Spinal cord (tissue), 10 donors: ENCODE measurements at places on chromosomes 7 and 10.

DNA sequence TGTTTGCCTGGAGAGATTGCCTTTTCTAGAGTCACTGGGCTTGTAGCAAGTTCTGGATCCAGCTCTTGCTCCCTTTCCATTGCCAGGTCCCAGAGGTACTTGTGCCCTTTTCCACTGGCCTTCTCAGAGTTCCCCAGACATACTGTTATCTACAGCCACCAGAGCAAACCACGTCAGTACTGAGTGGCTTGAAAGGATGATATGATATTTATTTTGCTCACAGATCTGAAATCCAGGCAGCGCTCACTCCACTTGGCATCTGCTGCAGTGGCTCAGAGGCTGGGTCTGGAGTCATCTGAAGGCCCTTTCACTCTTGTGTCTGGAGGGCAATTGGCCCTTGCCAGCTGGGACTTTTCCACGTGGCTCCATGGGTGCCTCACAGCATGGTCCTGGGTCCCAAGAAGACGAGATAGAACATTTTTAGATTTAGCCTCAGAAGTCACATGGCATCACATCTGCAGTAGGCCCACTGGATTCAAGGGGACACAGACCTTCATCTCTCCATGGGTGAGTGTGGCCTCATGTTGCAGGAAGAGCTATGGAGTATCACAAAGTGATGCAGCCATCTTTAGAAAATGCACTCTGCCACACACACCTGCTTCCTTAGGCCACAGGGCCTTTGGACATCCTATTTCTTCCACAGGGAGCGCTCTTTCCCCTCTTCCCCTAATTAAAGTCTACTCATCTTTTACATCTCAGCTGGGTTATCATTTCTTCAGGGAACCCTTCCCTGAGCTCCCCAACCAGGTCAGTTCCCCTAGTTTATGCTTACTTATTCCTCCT is 22.9 kb upstream of the TCF7L2 start:
- H3K4me1 ChIP-seq: no peaks in the 10 kb centered on the region
- no peaks in the 10 kb centered on the region for H3K36me3 ChIP-seq
- DNase-seq: no peak
- no peak overlapping the region for H3K4me3 ChIP-seq
- no peaks in the 10 kb centered on the region for H3K27me3 ChIP-seq
- no peak overlapping the region for H3K27ac ChIP-seq

GRCh38 chr10:130428936-130429335 is 292.7 kb downstream of the GLRX3 start:
- no peak overlapping the region for H3K4me3 ChIP-seq
- no peaks in the 10 kb centered on the region for H3K27me3 ChIP-seq
- DNase-seq: no peak
- H3K27ac ChIP-seq: no peak overlapping the region

GRCh38 chr10:80609331-80609730 is 71.6 kb downstream of the SH2D4B start:
- H3K27me3 ChIP-seq: no peaks in the 10 kb centered on the region
- no peak for DNase-seq
- H3K4me1 ChIP-seq: no peaks in the 10 kb centered on the region

GRCh38 chr10:86225103-86225782 is 141.4 kb downstream of the GRID1 start:
- no peaks in the 10 kb centered on the region for H3K36me3 ChIP-seq
- H3K4me3 ChIP-seq: no peak overlapping the region
- no peak overlapping the region for H3K27ac ChIP-seq
- no peaks in the 10 kb centered on the region for H3K27me3 ChIP-seq

DNA sequence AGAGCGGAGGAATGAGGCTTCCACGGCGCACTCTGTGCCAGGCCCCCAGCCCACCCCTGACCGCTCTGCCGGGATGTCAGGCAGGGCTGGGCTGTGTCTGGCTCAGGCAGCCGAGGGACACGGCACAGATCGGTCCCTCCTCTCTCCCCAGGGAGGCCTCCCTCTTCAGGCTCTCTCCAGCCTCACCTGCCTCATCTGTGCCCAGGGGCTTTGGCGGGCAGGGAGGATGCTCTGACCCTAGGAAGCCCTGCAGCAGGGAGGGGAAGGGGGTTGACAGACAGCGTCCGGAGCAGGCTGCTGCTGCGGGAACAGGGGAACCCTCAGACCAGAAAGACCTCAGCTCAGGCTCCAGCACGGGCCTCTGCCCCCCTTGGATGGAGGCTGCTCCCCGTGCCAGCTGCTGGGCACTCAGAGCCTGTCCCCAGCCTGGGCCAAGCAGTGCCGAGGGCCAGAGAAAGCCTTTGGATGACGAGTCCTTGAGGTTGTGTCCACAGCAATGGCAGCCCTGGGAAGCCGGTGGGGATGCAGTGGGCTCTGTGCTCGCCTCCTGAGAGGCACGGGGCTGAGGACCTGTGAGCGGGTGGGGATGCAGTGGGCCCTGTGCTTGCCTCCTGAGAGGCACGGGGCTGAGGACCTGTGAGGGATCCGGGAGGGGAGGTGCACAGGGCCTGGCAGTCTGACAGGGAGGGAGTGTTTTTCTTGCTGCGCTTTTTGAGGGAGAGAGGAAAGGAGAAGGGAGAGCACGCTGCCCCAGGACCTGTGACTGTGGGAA is 66.9 kb downstream of the FOXL3 start:
- DNase-seq: no peak
- no peak overlapping the region for H3K27ac ChIP-seq
- H3K4me3 ChIP-seq: no peak overlapping the region
- peaks cover 40% of the 10 kb centered on the region for H3K4me1 ChIP-seq
- peaks cover 30% of the 10 kb centered on the region for H3K27me3 ChIP-seq

DNA sequence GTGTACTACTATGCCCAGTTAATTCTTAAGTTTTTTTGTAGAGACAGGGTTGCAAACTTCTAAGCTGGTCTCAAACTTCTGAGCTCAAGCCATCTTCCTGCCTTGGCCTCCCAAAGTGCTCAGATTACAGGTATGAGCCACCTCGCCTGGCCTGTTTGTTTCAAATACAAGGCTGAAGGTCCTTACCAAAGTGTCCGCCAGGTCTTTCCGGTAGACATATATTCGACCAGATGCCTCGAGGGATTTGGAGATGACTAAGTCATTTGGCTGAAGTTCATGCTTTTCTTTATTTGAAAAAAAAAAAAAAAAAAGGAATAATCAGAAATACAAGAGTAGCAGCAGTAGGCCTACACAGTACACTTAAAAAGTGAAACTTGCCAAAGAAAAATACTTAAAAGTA is 204.5 kb upstream of the CDCA7L start:
- no peak overlapping the region for H3K27ac ChIP-seq
- no peak overlapping the region for H3K4me3 ChIP-seq
- H3K36me3 ChIP-seq: no peaks in the 10 kb centered on the region

- H3K27ac ChIP-seq: peak overlapping the region; percentile 87
- H3K36me3 ChIP-seq: no peaks in the 10 kb centered on the region
- H3K4me3 ChIP-seq: peak overlapping the region; percentile 76
- H3K4me1 ChIP-seq: no peaks in the 10 kb centered on the region
- H3K27me3 ChIP-seq: no peaks in the 10 kb centered on the region
Measured at GRCh38 chr7:111091593-111092358, 849 bp downstream of the LRRN3 start.

DNA sequence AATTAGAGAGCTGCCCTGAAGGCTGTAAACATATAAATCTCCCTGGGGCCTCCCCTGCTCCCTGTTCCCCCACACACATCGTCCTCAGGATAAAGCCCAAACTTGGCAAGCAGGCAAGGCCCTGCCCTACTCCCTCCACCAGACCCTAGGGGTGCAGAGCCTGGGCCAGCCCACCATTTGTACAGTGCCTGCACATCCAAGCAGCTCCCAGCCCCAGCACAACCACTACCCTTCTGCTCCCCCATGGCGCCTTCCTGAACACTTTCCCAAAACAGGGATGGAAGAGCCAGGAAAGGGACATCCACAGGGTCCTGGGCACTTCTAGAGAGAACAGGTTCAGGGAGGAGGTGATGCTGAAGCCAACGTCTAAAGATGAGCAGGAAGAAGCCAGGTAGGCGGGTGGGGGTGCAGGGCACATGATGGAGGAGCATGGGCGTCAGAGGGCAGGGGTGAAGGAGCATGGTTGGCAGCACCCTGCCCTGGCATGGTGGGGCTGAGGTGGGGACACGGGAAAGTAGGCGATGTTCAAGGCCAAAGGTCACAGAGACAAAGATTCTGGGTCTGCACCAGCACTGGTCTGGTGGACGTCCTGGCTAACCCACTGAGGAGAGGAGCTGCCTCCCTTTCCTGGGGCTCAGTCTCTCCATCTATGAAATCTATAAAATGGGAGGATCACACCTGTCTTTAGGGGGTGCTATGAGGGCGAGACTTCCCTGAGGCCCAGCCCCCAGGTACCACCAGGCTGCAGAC is 140.6 kb downstream of the ARHGAP22 start:
- H3K36me3 ChIP-seq: peaks cover 7% of the 10 kb centered on the region
- peaks cover 47% of the 10 kb centered on the region for H3K4me1 ChIP-seq
- DNase-seq: no peak
- H3K27me3 ChIP-seq: peaks cover 8% of the 10 kb centered on the region
- no peak overlapping the region for H3K27ac ChIP-seq
- no peak overlapping the region for H3K4me3 ChIP-seq

DNA sequence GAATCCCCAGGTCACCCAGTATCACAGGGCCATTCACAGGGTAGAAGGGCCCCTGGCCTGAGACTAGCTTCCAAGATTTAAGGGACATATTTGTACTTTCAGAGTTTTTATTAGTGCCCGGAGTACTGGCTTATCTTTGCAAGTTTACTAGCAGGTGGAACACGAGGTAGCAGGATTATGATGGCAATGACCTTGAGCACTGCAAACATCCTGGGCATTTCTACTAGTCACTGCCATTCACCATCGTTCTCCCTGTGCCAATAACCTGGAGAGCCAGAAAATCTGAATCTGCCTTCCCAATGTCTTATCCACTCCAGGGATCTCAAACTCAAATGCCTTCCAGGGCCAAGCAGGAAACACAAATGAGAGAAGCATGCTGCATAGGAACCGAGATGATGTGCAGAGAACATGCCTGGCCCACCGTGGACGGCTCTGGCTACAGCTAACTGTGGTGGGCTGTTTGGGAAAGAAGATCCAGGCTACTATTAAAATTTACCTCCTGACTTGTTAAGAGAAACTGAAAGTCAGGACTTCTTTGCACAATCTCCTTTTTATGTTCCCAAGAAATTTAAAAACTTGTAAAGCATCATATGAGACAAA is 16.7 kb downstream of the FAM53B start:
- H3K27ac ChIP-seq: peak overlapping the region; percentile 79
- H3K27me3 ChIP-seq: no peaks in the 10 kb centered on the region
- no peak overlapping the region for H3K4me3 ChIP-seq
- H3K4me1 ChIP-seq: peaks cover 64% of the 10 kb centered on the region
- peaks cover 16% of the 10 kb centered on the region for H3K36me3 ChIP-seq

DNA sequence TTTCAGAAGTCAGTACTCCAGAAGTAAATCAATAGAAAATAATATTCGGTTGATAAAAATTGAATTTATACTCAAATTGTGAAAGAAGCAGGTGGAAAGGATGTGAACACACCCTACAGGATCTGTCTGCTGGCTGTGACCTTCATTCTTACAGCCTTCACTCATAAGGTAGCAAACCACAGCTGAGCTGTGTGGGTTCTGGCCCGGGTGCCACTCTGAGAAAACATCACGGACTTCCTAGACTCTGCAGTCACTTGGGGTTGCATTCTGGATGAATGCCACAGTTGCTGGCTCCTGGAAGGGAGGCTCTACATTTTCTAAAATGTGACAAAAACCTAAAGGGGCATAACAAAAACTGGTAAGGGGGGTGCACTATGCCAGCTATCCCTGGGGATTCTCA is 36.0 kb upstream of the ABLIM1 start:
- no peaks in the 10 kb centered on the region for H3K27me3 ChIP-seq
- H3K27ac ChIP-seq: no peak overlapping the region
- H3K4me3 ChIP-seq: no peak overlapping the region
- H3K4me1 ChIP-seq: peaks cover 14% of the 10 kb centered on the region
- no peak for DNase-seq
- H3K36me3 ChIP-seq: no peaks in the 10 kb centered on the region

DNA sequence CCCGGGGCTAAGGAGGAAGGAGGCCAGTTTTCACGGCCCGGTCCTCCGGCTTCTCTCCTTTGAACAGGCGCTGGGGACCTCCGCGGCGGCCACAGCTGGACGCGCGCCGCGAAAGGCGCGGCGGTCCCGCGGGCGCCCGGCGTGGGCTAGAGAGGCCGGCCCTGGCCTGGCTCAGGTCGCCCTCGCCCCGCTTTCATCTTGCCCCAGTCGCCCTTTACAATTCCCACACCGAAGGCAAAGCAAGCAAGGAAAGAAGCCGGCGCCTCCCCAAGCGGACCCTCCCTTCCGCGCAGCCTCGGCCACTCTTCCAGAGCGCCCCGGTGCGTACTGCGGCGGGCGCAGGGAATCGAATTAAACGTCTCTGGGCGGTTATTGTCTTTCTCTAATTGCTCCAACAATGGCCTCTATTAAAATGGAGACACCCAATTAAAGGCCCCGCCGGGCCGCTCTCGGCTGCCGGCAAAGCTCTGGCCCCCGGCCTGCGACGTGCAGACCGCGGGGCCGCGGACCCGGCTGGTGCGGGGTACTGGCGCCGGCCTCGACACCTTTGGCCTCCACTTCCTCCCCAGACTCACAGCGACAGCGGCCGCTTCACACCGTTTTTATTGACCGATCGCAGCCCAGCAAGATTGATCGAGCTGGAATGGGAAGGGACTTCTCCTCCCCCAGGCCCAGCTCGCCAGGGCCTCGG is 4.5 kb upstream of the GATA3 start:
- no peak overlapping the region for H3K4me3 ChIP-seq
- H3K36me3 ChIP-seq: no peaks in the 10 kb centered on the region
- peaks cover 98% of the 10 kb centered on the region for H3K27me3 ChIP-seq
- peaks cover 81% of the 10 kb centered on the region for H3K4me1 ChIP-seq
- no peak overlapping the region for H3K27ac ChIP-seq

DNA sequence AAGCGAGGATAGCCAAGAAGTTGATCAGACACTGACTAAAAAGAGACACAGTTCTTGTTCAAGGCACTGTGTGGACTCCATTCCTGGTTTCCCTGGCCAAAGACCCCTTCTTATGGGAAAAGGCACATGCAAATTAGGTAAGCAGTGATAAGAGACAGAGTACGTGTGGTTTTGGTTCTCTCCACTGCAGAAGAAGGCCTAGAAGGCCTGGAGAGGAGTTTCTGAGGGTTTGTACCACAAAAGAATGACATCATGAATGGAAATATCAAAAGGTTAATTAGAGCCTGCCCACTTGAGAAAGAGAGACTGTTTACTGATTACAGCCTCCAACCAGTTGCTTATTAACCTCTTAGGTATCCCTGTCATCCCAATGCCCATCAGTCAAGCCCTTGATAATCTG is 137.5 kb downstream of the ZNF365 start:
- DNase-seq: no peak

GRCh38 chr10:121098751-121099150 is 247.6 kb downstream of the WDR11 start:
- no peak overlapping the region for H3K27ac ChIP-seq
- H3K27me3 ChIP-seq: no peaks in the 10 kb centered on the region
- H3K4me3 ChIP-seq: no peak overlapping the region
- no peaks in the 10 kb centered on the region for H3K36me3 ChIP-seq
- no peak for DNase-seq
